ENCODE measurements at places on chromosomes 16 and 17. TPM values are rescaled to one million over a fixed set of nuclear protein-coding genes. Genes with fewer than 3 reads are reported as not detected.

DNA sequence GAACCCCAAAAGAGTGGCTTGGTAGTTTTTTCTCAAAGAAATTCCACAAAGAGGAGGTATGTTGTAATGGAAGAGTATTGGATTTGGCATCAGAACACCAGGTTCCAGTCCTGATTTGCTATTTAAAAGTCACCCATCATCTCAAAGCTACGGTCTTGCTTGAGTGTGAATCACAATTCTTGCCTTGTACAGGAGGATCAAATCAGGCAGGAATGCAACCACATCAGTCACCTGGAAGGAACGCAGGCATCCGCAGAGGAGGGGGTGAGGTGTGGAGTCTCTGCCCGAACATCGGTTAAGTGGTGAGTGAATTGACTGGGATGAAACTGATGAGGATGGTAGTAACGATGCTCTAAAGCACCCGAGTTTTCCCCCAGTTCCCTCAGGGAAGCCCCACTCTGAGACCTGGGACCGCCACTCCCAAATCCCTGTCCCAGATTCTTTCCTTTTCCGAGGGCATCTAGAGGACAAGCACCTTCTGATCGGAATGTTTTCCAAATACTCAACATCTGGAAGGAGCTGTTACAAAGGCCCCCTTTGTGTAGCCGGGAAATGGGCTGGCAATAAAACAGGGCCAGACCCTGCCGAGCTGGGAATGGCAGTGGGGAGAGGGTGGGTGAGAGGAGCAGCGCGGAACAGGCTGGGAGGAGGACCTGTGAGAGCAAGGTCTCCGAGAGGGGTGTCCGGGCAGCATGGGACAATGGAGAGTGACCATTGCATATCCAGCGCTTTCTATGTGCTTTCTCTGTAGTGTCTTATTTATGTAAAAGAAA lies 469.6 kb downstream of the SLC39A11 start:
- no peak for DNase-seq

DNA sequence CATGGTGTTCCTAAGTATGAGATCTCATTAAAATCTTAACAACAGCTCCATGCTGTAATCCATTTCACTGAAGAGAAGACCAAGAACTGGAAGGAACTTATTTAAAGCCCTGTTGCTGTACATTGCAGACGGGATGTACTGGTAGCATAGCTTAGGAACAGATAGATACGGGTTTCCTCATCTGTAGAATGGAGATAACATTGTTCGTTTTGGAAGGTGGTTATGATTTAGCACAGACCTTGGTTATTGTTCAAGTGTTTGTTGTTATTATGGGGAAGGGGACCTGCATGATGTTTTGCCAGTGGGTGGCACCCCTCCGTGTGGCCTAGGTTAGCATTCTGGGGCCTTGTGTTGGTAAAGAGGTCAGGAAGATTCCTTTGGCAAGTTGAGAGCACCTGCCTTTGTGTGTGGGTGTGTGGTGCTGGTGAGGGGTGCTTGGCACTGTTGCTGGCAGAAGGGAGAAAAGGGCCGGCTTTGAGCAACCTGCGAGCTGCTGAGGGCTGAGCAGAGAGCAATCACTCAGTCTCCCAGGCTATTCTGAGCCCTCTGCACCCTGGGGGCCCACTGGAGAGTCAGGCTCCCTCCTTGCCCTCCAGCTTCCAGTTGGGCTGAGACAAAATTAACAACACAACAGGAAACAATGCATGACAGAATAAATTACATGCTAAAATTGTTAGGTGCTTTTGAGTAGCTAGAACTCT lies 2.3 kb downstream of the TAOK2 start:
- DNase-seq, result no peak

LGALS9C gene
- not detected for total RNA-seq

DNA sequence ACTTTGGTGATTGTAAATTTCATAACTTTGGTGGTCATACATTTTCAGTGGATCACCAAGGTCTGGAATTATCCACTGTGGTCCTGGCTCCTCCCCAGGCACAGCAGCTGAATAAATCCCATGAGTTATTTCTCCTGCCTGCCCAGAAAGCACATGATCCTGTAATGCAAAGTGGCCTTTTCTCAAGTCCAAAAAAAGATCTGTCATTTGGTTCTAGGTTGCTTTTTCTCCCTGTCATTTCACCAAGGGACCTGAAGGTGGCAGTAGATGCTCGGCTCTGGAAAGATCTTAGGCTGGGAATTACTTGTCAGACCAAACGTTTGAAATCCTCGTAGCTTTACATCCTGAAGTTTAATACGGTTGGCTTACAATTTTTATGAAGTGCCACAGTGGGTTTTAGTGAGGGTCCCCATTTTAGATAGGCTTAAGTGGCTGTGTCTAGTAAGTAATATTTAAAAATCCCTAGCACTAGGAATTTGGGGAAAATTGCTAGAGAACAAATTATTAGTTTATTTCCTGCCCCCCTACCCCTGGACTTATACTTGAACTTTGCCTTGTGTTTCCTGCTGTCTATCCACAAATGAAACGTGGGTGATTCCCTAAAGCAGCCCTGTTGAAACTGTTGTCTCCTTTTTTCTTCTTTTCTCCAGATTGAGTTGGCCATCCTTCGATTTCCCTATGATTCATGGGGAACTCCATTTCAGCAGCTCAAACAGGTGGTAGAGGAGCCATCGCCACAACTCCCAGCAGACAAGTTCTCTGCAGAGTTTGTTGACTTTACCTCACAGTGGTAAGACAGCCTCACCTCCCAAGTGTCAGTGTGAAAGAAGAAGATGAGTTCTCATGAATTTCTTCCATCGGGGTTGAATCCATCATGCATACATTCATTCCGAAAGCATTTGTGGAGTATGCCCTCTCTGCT lies 111.7 kb downstream of the MAP2K6 start:
- DNase-seq, result no peak

DNA sequence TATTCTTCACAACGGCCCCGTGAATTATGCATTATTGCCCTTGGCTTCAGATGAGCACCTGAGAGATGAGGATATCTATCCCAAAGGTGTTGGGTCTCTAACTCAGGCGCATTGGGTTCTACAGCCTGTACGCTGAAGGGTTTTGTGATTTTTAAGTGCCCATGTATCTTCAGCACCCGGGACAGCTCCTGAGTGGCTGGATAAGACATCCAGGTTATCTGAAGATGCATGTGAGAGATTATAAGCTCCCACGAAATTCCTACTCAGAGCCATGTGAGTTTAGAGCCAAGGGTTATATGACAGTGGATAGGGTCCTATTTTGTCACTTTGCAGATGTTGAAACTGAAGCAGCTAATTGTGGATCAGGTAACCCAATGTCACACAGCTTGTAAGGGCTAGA lies 612.3 kb upstream of the EEF2KMT start:
- DNase-seq, result no peak

GRCh38 chr17:5705081-5705875 lies 121.0 kb upstream of the NLRP1 start:
- no peak for DNase-seq

GRCh38 chr16:21997697-21998480 lies 3.0 kb downstream of the PDZD9 start:
- DNase-seq, result no peak

GRCh38 chr17:41917679-41918313 lies 955 bp downstream of the ACLY start:
- DNase-seq, result peak; percentile 13

GRCh38 chr16:2465653-2466415 lies 5.3 kb upstream of the NTN3 start:
- DNase-seq, result no peak

NPIPA2 gene
- total RNA-seq, result 6.2 TPM
